ENCODE measurements at places on chromosomes 3 and 15.

DNA sequence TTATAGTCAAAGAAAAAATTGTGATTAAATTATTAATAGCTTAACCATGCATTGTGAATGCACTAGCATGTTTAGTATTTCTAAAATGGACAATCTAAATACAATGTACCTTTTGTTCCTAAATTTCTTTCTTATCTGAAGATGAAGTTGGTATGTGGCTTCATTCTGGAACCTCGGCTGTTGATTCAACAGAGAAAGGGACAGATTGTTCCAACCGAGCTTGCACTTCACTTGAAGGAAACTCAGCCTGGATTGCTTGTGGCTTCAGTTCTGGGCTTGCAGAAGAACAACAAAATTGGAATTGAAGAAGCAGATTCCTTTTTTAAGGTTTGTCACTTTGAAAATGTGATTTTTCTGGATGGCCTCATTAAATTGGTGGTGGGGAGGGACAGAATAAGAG, 32.6 kb downstream of the HPS3 start:
- no peak for DNase-seq

GRCh38 chr3:115659253-115660220, 36.2 kb downstream of the GAP43 start:
- DNase-seq: no peak

DNA sequence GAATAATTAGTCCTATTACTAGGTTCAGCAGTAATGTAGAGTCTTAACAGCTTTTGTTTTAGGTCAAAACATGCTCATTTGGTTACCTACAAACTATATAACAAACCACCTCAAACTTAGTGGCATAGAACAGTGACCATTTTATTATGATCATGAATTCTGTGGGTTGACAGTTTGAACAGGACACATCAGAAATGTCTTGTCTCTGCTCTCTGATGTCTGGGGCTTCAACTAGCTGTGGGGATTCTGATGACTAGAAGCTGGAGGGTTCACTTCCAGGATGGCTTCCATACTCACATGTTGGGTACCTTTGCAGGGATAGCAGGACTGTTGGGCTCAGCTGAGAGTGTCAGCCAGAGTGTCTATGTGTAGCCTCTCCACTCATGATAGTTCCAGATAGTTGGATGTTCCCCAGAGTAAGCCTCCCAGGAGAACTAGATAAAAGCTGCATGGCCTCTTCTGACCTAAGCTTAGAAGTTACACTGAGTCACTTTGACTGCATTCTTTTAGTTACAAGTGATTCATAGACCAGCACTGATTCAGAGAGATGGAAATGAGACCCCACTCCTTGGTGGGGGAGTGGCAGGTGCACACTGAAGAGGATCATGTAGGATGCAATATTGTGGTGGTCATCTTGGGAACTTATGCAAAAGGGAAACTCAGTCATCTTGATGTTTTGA, 32.6 kb downstream of the PLCL2 start:
- no peak for DNase-seq

- DNase-seq: no peak
Measured at GRCh38 chr3:63207066-63207590, 71.0 kb upstream of the SYNPR start.

GRCh38 chr3:121493431-121493830, 52.4 kb downstream of the POLQ start:
- DNase-seq: no peak

DNA sequence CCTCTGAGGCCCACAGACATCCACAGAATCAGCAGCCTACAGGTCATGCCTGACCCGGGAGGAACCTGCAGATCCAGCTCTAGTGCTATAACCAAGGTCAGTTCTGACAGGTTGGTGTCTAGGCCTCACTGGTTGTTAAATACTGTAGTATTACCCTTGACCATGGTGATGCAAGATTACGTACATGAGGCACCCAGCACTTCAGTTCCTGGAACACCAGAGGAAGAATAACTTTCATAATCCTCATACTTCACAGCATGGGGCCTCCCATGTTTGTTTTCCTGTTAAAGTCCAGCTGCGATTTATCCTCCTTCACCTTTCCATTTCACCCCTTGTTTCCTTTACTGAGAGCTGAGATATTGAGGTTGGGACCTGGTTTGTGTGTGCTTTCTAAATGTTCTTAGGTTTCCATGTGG, 34.4 kb upstream of the GLCE start:
- no peak for DNase-seq

DNA sequence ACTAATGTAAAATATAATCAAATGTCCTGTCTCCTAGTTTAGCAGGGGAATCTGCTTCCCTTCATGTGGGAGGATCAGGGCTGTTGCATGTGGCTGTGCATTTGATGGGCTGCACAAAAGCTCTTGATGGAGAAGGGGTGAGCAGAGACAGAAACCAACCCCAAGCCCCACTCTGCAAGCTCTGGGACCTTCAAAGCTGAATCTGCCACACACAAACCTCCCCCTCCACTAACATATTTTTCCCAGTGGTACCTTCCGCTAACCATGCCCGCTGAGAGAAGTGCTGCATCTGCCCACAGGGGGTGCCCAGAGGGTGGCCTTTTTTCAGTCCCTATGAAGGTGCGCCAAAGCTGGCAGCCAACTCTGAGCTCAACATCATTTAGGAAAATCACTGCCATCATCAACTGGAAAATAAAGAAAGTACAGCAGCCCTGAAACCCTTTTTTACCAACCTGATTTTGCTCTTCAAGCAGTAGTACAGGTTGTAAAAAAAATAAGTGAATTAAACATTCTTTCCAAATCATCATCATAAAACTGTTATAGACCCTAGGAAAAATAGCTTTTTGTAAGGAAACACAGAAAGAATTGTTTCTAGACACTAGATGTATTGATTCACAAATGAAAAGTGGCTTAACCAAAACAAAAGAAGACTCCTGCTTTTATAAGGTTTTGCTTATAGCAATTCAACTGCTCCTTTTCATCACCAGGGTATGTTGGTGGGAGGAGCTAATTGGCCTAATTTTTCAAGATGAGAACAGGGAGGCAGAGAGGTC, 97.0 kb downstream of the HHLA2 start:
- DNase-seq: no peak

GRCh38 chr15:34651997-34652725, 68.7 kb upstream of the GOLGA8B start:
- no peak for DNase-seq

- no peak for DNase-seq
Measured at GRCh38 chr15:74622758-74623157, 7.1 kb downstream of the CLK3 start.

DNA sequence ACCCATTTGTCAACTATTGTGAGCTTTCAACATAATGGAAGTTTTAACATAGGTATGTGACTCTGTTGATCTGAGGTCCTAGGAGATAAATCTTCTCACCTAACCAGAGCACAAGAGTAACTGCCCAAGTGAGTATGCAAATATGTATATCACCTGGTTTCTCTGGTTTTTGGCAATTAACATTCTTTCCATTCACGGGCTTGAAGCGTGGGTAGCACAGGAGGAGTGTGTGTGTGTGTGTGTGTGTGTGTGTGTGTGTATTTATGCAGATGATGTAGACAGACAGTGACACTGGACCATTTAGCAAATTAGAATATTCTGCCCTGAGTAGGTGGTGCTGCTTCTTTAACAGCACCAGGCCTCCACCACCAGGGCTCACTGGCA, 15.0 kb downstream of the EPHB1 start:
- no peak for DNase-seq

DNA sequence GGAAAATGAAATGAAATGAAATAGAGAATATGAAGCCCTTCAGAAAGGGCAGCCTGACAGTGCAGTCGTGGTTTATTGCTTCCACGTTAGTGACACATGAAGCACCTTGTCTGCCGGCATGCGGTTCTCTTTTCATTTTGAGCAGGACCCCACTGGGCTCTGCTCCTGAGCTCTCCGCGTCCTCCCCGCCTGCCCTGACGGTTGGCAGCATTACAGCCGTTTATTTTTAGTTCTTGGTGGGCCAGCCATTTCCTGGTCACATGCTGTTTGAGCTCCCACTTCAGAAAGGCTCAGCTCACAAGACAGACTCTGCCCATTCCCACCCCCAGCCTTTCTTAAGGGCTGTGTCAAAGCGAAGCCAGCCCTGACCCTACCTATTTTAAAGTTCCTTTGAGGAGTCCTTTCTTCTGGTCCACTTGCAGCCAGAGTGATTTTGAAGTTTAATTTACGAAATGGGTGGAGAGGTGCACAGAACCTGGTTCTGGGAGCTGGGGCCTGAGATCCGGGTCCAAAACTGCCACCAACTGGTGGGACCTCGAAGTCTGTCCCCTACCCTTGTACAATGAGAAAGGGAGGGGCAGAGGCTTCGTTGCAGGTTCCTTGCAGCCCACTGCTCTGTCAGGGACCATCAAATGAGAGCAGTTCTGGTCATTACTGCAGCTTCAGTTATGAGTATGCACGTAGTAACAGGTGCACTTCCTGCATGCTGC, 60.1 kb downstream of the MGLL start:
- DNase-seq: no peak

DNA sequence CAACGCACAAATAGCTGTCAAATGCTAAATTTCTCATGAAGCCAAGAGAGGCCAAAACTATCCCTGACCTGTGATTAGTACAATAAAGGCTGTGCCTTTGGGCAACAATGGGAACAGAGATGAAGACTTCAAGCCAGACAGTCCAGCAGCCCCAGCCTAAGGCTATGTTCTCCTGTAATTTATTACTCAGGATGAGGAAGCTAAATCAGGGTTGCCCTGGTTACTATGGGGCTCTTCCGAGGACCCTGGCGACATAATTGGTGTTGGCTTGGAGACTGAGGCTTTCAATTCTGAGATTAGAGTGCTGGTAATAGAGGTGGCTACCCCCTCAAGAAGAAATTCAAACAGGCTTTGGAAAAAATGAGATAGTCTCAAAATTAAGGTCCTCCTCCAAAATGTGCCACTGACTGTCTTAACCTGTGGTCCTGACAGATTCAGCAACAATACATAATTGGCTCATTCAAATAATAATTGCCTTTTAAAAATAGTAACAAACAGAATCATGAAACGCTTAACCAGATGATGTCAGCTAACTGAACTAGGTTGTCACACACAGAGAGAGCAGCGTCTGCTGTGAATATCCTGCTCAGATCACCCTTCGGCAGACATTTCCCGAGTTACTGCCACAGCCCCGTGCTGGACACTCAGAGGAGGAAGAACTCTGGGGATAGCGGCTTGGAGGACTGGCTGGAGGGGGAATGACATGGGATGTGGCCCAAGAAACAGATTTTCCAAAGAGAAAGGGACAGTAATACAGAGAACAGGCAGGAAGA, 43.0 kb downstream of the NSMCE3 start:
- no peak for DNase-seq

DNA sequence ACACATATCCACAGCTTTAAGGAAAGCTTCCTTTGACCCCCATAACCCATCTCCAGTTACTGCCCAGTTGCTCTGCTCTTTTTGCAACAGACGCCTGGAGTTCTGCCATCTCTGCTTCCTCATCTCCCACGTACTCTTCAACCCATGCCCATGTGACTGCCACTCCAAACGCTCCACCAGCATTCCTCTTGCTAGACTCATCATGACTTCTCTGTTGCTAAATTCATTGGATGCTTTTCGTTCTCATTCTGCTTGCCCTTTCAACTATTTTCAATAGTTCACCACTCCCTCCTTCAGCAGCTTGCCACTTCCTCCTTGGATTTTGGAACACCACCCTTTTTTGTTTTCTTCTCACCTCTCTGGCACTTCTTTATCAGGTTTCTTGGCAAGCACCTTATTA, 2.7 kb upstream of the KNSTRN start:
- no peak for DNase-seq

GRCh38 chr3:61600195-61600594, 38.8 kb downstream of the PTPRG start:
- DNase-seq: no peak

DNA sequence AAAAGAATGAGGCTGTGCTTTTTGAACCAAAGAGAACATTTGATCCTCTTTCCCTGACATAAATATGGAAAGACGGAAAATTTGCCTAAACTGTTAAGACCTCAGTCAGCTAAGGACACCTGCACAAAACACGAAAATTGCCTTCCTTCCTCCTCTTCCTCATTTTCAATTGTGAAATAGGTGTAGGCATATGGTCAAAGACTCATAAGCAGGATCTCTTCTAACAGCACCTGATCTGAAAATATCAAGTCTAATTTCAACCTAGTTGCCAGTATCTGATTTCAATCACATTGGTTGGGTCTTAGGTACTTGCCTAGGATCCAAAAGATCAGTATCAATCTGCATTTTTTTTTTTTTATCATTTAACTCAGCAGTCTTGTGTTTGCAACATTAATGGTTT, 215.7 kb upstream of the SLC2A2 start:
- no peak for DNase-seq

- DNase-seq: no peak
Measured at GRCh38 chr15:36278219-36278618, 301.2 kb upstream of the CDIN1 start.

DNA sequence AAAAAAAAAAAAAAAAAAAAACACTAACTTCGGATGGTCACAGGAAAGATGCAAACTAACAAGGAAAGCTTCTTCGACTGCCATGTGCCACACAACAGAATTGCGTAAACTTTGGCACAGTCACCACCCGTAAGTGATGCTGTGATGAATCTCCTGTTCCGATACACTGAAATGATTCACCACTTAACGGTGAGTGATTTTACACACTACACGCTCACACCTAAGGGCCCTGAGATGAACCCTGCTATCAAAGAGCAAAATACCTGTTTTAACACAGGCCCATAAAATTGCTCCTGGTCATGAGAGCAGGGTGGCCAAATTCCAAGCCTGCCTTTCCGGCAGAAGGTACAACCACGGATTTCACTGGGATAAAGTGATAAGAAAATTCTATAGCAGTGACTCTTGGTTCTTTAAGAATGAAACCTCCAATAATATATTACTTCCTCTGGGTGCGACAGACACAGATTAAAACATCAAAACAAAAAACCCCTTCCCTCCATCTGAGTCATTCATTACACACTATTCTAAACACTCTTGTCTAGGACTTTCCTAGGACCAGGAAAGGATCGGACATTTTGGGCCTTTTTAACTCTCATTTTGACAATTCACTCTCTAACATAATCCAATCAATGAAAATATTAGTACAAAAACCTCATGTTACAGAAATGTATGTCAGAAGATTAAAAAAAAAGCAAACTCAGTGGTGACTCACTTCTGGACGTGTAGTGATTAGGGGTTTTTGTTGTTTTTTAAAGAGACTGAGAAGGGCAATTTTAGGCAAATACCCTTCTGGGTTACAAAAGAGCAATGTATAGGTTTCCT, 28.3 kb downstream of the LRIG1 start:
- no peak for DNase-seq

DNA sequence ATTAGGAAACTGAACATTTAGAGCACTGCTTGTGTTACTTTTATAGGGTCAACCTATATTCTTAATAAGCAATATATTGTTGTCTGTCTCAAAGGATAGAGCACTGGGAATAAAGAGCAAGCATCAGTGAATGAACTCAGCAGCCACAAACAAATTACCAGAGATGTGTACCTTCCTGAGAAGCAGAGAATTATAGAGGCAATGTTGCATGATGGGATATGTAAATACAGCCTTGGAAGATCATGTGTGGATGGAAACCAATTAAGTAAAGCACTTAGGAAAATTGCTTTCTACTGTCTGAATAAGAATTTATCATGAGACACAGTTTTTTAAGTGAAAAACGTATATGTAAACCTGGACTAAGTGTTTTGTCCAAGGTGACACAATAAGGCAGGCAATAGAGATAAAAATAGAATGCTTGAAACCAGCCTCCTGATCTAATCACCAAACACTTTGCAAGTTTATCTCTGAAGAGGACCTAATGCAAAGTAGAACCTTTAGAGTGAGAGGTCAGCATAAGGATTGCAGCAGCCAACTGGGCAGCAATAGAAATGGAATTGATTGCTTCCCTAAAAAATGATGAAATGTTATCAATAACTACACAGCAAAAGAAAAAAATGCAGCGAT, 848.0 kb downstream of the TUSC7 start:
- no peak for DNase-seq

GRCh38 chr3:187105700-187106099, 33.6 kb downstream of the RPL39L start:
- no peak for DNase-seq

- DNase-seq: no peak
Measured at GRCh38 chr3:93843981-93844380, 129.7 kb downstream of the PROS1 start.

All from mesothelial cell of epicardium (in vitro differentiated cells).